RPMI7951 (cell line): ENCODE measurements at places on chromosomes 11 and 22. TPM values are rescaled to one million over a fixed set of nuclear protein-coding genes. Genes with fewer than 3 reads are reported as not detected.

GRCh38 chr22:30287648-30288418 lies 1.5 kb downstream of the CASTOR1 start:
- peak; percentile 90 for DNase-seq

GRCh38 chr22:32219026-32219425 lies 14.2 kb upstream of the RFPL2 start:
- DNase-seq = no peak

DNA sequence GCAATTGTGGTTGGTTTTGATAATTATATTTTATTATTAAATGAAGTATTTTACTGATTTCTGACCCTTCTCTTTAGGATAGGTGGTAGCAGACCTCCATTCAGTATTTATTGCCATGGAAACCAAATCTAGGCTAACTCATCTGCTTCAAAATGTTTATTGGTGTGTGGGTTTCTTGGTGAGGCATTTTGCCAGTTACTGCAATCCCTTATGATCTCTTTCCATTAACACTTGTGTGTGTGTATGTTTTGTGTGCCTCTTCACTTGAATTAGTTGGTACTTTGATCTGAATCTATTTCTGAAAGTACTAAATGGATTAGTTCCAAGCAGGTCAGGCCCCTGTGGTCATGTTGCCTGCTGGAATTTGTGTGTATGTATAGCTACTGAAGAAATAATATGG lies 184.4 kb upstream of the C11orf87 start:
- no peak for DNase-seq

- no peak for DNase-seq
Observed at GRCh38 chr11:72594493-72595291, 79.5 kb downstream of the PDE2A start.

Gene F2
- not detected in 2 replicates for total RNA-seq

Gene NPAT
- 20.6 and 25.0 TPM in 2 replicates for total RNA-seq

Gene SSRP1
- 105 and 106 TPM in 2 replicates for total RNA-seq

DNA sequence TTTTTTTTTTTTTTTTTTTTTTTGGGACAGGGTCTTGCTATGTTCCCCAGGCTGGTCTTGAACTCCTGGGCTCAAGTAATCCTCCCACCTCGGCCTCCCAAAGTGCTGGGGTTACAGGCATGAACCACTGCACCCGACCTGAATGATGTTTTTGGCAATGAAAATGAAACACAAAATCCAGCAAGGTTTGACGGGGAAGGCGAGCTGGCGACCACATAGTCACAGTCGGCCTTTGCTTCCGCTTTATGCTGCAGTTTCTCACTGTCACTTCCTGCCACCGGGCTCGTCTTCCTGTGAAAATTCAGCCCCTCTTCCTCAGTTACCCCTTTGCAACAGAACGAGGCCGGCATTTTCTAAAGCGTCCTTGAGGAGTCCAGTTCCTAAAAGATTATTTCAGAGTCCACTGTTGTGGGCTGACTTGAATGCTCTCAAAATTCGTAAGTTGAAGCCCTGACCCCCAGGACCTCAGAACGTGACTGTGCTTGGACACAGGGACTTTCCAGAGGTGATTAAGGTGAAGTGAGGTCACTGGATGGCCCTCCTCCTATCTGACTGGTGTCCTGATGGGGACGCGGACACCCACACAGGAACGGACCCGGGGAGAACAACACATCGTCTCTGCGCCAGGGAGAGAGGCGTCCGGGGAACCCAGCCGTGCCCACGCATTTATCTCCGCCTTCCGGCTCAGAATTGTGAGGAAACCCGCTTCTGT lies 2.9 kb upstream of the BID start:
- DNase-seq = no peak

DNA sequence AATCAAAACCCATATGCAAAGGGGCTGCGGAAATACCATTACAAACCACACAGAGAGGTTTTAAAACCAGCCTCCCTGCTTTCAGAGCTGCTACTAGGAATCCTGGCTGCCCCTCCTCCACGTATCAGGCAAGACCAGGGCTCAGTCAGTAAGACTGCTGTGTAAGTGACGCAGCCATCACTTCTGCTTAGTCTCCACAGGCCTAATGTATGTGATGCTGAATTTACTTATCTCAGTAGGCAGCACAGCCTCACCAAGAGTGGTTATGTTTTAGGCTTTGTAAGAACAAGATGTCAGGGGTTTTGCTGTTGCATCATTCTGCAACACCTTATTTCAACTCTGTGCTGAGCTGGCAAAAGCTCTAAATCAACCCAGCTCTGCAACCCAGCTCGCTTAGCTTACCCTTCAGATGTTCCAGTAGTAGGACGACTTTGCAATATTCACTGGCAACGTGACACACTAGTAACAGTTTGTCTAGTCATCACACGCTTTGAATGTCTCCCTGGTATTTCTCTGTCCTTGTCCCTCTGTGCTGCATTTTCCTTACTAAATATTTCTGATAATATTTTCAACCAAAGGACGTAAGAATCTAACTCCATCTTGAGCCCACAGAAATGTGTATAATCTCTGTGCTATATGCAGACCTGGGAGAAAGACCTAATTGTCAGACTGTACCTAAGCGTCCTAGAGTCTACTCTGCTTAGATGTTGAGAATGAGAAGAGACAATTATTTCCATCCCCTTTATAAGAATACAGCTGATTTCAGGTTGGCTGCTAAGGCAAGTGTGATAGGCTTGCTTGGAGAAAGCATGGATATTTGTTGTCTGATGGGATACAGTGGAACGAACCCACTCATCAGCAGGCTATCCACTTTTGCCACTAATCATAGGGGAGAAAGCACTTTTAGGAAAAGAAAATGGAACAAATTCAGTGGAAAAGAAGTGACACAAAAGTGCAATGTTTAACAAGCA lies 72.2 kb downstream of the LARGE2 start:
- DNase-seq = no peak

DNA sequence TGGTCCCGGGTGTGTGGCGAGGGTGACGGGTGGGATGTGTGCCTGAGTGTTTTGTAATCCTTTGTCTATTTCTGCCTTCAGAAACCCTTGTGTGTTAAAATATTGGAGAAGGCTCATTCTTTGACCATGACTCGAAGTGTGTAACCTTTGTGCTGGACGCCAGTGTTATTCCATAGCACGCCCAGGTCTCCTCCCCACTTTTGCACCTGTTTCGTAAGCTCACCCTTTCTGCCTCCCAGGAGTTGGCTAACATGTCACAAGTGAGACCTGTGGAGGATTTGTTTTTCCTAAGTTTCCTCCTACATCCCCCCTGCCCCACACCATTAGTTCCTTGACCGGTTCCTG lies 382 bp downstream of the C11orf54 start:
- DNase-seq = no peak

Gene MMP11
- total RNA-seq = 52.3 and 55.0 TPM in 2 replicates

- no peak for DNase-seq
Observed at GRCh38 chr22:49720279-49720959, 107.3 kb downstream of the BRD1 start.

GRCh38 chr11:70270877-70271648 lies 573 bp downstream of the PPFIA1 start:
- peak; percentile 40 for DNase-seq

DNA sequence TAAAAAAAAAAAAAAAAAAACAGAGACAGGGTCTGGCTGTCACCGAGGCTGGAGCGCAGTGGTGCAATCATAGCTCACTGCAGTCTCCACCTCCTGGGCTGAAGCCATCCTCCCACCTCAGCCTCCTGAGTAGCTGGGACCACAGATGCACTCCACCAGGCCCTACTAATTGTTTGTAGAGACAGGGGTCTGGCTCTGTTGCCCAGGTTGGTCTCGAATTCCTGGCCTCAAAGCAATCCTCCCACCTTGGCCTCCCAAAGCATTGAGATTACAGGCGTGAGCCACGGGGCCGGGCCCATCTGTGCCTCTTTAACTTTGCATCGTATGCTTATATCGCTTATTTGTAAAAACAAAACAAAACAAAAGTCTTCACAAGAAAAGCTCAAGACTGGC lies 3.1 kb downstream of the CPT1A start:
- peak; percentile 29 for DNase-seq

GRCh38 chr11:115423728-115424459 lies 80.3 kb downstream of the CADM1 start:
- no peak for DNase-seq

DNA sequence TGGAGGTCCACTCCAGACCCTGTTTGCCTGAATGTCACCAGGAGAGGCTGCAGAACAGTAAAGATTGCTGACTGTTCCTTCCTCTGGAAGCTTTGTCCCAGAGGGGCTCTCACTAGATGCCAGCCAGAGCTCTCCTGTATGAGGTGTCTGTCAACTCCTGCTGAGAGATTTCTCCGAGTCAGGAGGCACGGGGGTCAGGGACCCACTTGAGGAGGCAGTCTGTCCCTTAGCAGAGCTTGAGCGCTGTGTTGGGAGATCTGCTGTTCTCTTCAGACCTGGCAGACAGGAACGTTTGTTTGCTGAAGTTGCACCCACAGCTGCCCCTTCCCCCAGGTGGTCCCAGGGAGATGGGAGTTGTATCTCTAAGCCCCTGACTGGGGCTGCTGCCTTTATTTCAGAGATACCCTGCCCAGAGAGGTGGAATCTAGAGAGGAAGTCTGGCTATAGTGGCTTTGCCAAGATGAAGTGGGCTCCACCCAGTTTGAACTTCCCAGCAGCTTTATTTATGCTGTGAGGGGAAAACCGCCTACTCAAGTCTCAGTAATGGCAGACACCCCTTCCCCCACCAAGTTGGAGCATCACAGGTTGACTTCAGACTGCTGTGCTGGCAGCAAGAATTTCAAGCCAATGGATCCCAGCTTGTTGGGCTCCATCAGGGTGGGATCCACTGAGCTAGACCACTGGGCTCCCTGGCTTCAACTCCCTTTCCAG lies 99.4 kb downstream of the PDE3B start:
- no peak for DNase-seq

DNA sequence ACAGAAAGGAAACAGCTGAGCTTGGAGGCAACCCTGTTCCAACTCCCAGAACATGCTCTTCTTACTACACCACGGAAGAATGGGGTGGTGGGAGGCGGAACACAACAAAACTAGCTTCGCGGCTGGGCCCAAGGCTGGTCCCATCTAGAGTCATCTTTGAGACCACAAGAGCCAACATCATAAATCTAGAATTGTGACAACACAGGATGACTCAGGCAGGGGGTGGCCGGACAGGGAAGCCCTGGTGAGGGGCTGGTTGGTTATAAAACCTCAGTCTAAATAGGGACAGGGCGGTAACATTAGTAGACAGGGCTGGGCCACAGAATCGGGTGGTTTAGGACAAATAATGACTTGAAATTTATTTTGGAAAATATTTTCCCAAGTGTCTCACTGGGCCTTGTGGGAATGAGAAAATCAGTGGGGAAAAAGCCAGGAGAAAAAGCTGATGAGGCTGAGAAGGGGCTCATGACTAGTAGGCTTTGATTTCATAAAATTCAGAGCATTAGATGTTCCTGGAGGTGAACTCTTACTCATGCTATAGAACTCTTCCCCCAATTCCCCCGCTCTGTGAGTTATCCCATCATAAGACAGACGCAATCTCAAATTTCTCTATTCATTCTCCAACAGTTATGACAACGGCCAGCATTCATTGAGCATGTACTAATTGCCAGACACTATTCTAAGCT lies 151.8 kb upstream of the TIMP3 start:
- DNase-seq = peak; percentile 95

Gene C11orf16
- not detected in 2 replicates for total RNA-seq

DNA sequence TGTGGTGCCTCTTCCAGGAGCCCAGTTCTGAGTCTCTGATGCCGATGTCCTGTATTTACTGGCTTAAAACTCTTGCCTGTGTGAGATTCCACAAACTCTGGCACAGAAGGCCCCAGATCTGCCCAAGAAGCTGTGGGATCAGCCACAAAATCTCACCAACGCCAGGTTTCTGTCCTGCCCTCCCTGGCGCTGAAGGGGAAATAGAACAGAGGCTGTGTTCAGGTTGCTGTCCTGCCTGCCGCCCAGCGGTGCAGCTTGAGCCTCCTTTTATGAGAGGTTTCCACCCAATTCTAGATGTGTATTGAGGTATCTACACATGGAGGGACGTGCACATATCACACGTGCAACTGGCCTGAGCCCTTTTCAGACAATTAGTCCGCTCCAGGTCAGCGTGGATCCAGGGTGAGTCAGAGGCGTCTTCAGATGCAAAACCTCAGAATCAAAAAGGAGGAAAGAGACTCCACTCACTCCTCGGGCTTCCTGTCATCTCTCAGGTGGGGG lies 2.2 kb downstream of the TMEM80 start:
- peak; percentile 57 for DNase-seq

Gene FEN1
- 75.8 and 97.4 TPM in 2 replicates for total RNA-seq

GRCh38 chr11:103295704-103296103 lies 186.5 kb downstream of the DYNC2H1 start:
- DNase-seq = peak; percentile 20

DNA sequence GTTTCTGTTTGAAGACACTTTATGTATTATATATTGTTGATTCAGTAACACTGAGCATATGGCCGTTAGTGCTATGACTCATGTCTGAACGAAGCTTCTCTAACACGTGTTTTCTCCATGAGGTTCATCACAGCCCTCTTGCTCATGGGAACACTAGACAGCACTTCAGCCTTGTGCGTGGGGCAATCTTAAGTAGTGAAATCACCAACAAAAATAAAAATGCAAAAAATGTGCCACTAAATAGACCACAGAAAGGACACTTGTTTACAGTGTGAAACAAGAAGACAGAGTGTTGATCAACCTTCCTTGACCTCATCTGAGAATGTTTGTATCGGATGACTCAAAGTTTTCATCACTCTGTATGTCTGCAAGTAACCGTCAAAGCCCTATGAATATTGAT lies 94.5 kb downstream of the FDX1 start:
- DNase-seq = peak; percentile 26

DNA sequence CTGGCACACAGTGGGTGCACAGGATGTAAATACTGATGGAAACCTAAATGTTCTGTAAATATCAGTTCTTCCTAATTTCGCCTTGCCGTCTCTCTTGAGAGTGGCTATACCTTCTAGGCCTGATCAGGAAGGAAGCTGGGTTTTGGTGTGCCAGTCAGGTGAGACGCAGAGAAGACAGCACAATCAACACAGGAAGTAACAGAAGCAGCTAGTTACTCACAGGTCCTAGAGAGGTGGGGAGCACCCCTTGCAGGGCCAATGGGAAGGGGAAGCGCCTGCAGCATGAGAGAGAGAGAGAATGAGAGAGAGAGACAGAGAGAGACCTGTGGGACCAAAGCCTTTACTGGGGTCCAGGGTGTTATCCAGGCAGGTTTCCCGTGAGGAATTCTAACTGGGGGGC lies 80.8 kb downstream of the FBLN1 start:
- no peak for DNase-seq

GRCh38 chr11:59172345-59173079 lies 580 bp downstream of the DTX4 start:
- peak; percentile 7 for DNase-seq

GRCh38 chr11:8370812-8371515 lies 107.3 kb upstream of the LMO1 start:
- no peak for DNase-seq

DNA sequence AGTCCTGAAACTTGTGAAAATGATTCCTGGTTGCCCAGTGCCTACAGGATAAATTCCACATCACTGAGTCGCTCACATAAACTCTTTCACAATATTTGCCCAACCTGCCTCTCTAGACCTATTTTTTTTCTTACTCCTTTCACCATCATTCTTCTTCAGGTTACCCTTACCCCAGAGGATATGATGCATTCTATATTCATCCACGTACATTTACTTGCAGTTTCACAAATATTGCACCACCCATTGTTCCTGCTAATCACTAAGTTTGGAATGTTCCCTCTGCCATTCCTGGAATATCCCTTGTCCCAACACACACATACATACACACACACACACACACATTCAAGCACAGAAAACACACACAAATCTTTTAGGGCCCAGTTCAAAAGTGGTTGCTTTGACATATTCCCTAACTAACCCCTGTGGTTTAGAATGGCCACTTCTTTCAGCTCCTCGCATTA lies 379.5 kb downstream of the ETS1 start:
- peak; percentile 82 for DNase-seq

Gene HORMAD2
- total RNA-seq = not detected in 2 replicates
